Kidney (tissue), 22 donors: ENCODE measurements at places on chromosomes 3 and 15.

DNA sequence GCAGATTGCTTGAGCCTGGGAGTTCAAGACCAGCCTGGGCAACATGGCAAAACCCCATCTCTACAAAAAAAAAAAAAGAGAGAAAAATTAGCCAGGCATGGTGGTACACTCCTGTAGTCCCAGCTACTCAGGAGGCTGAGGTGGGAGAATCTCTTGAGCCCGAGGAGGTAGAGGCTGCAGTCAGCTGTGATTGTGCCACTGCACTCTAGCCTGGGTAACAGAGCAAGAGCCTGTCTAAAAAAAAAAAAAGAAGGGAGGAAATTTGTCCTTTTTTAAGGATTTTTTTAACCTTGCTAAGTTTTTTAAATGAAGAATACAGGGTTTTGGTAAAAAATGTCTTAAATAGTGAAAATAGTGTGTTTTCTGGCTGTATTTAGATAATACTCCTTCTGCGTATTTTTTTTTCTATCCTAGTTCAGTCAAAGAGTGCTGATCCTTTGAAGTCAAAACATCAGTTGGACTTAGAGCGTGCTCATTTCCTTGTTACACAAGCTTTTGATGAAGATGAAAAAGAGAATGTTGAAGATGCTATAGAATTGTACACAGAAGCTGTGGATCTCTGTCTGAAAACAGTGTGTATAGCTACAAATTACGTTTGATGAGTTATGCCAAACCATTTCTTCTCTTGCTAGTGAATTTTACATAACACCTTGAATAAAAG, 11.1 kb downstream of the CAPN7 start:
- no peak for DNase-seq

DNA sequence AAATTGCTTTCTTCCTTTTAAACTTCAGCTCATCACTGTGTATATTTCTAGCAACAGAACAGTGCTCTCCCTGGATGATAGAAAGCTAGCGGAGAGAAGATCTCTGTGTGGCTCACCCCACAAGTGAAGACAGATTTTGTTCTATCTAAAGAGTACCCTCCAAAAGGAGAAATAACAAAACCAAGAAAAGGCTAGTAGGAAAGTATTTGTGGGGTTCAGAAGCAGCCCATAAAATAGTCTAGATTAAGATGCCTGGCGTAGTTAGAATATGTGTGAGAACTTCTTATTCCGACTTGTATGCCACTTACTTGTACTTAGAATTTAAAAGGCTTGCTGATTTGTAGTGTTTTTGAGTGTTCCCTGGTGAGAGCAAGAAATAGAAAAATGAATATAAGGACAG, 214.9 kb upstream of the IL12A start:
- no peak for DNase-seq

- DNase-seq: no peak
Observed at GRCh38 chr15:82018201-82018600, 27.6 kb downstream of the MEX3B start.

DNA sequence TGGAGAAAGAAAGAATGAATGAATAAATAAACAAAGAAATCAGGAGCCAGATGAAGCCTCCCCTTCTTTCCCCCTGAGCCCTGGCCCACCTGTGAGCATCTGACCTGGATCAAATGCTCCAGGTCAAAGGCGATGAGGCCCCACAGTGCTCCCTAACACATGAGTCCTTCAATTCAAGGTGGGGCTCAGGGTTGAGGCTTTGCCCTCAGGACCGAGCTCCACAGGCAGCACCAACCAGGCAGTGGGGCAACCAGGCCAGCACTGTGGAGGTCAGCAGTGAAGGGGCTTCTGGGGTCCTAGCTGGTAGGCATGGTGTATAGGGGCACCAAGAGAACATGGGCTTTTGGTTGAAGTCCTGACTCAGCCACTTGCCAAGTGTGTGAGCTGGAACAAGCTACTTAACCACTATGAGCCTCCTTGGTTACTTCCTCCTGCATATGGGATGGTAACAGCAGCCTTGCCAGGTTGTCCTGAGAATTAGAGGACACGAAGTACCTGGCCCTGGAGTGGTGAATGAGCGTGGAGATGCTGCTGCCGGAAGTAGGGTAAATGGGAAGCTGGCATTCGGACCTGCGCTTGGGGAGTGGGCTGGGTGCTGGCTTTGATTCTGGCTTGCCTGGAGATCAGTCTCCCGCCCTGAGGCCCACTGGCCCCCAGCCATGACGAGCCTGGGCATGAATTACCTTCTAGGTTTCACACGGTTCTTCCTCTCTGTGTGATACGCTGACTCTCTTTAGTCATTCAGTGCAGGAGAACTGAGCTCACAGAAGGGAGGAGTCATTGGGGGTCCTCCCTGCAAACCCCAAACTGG, 10.0 kb upstream of the PAQR5 start:
- DNase-seq: no peak

GRCh38 chr3:13750731-13751130, 129.1 kb downstream of the WNT7A start:
- DNase-seq: no peak

DNA sequence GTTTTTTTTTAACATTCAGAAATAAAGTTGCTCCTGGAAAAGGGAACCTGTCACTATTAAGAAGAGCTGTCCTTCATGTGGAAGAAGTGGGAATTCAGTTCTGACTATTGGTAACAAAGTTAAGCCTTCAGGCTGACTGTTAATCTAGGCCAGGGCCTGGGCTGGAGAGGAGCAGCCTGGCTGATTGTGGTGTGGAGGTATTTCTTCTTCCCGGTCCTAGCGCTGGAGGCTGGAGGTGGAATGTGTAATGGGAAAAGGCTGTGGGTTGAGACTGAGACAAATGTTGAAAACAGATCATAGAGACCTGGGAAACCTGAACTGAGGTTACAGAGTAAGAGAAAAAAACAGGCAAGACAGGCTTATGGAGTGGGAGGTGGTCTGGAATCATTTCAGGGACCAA, 23.8 kb upstream of the SH3BP5 start:
- no peak for DNase-seq

DNA sequence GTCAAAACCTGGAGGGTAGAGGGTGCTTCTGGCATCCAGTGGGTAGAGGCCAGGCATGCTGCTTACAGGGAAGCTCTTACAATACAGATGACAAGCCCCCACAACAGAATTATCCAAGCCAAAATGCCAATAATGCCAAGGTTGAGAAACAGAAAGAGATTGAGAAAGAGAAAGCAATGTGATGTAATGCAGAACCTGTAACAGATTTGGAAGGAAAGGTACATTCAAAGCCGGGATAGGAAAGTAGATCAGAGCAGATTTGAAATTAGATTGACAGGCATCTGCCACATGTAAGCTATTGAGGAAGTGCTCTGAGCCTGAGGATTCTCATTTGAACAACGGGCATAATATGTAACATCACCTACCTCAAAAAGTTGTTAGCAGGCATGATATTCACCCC, 157.9 kb downstream of the FHIT start:
- no peak for DNase-seq
